ENCODE measurements at places on chromosomes 16 and 17. TPM values are rescaled to one million over a fixed set of nuclear protein-coding genes. Genes with fewer than 3 reads are reported as not detected.

The NPIPA5 gene
- 8.6 TPM for total RNA-seq

The SLC5A10 gene
- total RNA-seq = not detected

The ABCA8 gene
- total RNA-seq = 2.0 TPM

The HS3ST6 gene
- not detected for total RNA-seq

The CACNG1 gene
- total RNA-seq = not detected

The PYY gene
- 0.49 TPM for total RNA-seq

The TLCD2 gene
- total RNA-seq = 1.8 TPM

DNA sequence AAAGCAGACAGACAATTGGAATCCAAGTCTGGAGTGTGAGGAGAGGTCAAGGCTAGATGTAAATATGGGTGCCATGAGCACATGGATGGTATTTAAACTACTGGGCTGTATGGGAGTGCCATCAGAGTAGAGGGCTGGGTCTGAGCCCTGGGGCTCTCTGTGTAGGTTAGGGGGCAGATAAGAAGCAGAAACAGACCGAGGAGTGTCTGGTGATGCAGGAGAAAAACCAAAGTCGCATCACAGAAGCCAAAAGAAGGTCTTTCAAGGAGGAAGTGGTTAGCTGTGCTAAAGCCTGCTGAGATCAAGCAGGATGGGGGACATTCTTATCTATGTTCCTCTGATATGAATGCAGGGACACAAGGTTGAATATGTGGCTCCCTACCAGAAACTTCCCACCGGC is 1.9 kb downstream of the TSEN54 start:
- no peak for DNase-seq

- no peak for DNase-seq
Observed at GRCh38 chr17:37831492-37831891, 86.6 kb upstream of the HNF1B start.

GRCh38 chr17:52027620-52028295 is 130.8 kb downstream of the CA10 start:
- no peak for DNase-seq

- DNase-seq = no peak
Observed at GRCh38 chr16:10536814-10537389, 43.5 kb downstream of the EMP2 start.

DNA sequence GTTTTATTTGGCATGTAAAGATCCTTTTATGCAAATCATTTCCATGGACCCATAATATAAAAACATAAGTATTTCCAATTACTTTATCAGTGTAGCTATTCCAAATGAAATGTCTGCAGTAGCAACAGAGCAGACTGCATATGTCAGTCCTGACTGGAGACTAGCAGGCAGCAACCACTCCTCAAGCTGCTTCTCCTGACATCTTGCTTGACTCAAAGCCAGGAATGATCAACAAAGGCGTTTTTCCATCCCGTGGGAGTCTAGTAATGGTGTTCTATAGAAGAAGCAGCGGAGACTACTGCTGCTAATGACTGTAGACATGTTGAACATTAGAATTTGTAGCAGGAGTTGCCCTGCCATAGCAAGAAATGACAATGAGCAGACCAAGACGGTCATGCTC is 73.2 kb upstream of the AKTIP start:
- no peak for DNase-seq

DNA sequence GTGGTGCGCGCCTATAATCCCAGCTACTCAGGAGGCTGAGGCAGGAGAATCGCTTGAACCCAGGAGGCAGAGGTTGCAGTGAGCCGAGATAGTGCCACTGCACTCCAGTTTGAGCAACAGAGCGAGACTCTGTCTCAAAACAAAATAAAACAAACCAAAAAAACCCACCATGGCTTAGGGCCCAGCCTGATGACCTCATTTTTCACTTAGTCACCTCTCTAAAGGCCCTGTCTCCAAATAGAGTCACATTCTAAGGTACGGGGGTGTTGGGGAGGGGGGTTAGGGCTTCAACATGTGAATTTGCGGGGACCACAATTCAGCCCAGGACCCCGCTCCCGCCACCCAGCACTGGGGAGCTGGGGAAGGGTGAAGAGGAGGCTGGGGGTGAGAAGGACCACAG is 1.4 kb upstream of the STH start:
- DNase-seq = no peak

DNA sequence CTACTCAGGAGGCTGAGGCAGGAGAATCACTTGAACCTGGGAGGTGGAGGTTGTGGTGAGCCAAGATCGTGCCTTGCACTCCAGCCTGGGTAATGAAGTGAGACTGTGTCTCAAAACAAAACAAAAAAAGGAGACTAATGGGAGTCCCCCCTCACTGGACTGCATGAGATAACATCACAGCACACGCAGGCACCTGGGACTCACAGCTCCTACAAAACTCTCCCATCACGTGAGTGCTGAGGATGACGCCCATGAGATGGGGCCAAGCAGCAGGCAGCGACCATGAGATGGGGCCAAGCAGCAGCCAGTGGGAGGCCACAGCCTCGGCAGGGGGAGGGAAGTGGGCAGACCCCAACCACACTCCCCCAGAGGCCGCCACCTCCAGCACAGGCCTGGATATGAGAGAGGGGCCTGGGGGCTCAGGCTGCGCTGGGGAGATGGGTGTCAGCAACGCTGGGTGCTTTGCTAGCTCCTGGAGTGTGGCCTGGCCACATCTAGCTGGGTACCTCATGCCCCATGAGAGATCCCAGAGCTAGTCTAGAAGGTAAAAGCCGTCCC is 15.4 kb downstream of the DNAAF8 start:
- no peak for DNase-seq

GRCh38 chr16:84284154-84284722 is 10.4 kb upstream of the WFDC1 start:
- DNase-seq = peak; percentile 17

DNA sequence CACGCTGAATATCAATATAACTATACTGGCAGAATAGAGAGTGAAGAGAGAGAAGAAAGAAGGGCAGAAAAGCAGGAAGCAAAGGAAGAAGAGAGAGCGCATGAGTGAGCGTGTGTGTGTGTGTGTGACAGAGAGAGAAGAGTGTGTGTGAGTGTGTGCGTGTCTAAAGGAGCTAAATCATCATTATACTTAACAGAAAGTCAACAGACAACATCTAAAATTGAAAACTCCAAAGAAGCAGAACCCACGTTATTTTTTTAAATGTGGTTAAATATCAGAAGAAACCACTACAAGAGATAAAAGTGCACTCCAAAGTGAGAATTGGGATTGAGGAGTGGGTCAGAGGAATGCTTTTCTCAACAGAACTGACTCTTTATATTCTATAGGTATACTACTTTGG is 77.2 kb downstream of the BRIP1 start:
- no peak for DNase-seq

- no peak for DNase-seq
Observed at GRCh38 chr16:55513616-55514015, 4.7 kb downstream of the LPCAT2 start.

GRCh38 chr16:10896165-10896564 is 19.2 kb downstream of the CIITA start:
- DNase-seq = no peak

DNA sequence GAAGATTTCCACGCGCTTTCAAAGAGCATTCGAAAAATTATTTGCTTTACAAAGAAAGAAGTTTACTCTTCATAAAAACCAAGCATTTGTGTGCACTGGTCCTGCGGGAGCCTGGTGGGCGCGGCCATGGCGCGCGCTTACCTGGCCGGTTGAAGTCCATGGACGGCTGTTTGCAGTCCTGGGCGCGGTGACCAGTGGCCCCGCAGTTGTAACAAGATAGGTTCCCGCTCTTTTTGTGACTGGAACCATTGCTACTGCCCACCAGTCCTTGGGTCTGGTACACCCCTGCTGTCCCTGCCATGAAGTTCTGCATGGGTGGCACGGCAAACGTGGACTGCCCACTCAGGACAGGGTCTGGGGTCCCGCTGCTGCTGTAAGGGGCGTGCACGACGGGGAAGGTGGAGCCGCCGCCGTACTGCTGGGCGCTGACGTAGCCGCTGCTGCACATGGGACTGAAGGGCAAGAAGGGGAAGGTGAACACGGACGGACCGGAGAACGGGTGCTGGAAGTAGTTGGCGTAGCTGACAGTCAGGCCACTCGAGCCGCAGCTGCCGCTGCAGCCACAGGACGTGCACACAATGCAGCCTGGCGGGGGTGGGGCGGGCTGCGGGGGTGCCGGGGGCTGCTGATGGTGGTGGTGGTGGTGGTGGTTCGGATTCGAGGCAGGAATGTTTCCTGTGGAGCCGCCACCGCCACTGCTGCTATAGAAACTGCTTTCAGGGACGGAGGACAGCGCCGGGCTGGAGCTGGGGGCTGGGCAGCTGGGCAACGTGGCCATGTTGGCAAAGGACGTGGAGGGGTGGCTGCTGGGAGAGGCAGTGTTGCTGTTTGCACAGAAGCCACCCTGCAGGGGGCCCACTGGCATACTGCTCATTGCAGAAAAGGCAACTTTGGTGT is 19.5 kb downstream of the MAP1LC3B start:
- DNase-seq = no peak

GRCh38 chr17:15945527-15946191 is 729 bp downstream of the ADORA2B start:
- DNase-seq = peak; percentile 80

DNA sequence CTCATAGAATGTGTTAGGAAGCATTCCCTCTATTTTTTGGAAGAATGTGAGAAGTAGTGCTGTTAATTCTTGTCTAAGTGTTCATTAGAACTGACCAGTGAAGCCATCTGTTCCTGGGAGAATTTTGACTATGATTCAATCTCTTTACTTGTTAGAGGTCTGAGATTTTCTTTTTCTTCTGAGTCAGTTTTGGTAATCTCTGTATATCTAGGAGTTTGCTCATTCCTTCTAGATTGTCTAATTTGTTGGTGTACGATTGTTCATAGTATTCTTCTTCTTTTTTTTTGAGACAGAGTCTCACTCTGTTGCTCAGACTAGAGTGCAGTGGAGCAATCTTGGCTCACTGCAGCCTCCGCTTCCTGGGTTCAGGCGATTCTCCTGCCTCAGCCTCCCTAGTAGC is 20.4 kb downstream of the NFATC3 start:
- no peak for DNase-seq

Data from pancreas (tissue), 10 donors.